ENCODE measurements at places on chromosomes 5 and 9. TPM values are rescaled to one million over a fixed set of nuclear protein-coding genes. Genes with fewer than 3 reads are reported as not detected.

Gene CAPSL
- not detected for polyA plus RNA-seq

Gene FOXB2
- polyA plus RNA-seq, result not detected

Gene LMX1B
- not detected for polyA plus RNA-seq

Gene POLR1E
- polyA plus RNA-seq, result 31.4 TPM

Gene ASTN2
- 15.7 TPM for polyA plus RNA-seq

Gene SLC36A2
- polyA plus RNA-seq, result not detected

Gene CORO2A
- 3.2 TPM for polyA plus RNA-seq

Gene HAPLN1
- polyA plus RNA-seq, result 0.21 TPM

Gene LHFPL2
- 6.1 TPM for polyA plus RNA-seq

Gene ORM2
- not detected for polyA plus RNA-seq

Gene SLC1A3
- polyA plus RNA-seq, result 4.4 TPM

Gene PCDHB3
- not detected for polyA plus RNA-seq

Gene IFNA2
- polyA plus RNA-seq, result not detected

Gene TMEM171
- polyA plus RNA-seq, result not detected

Gene CD14
- polyA plus RNA-seq, result not detected

Gene IL7R
- 0.74 TPM for polyA plus RNA-seq

Gene FAM221B
- not detected for polyA plus RNA-seq

Gene RALGPS1
- 1.4 TPM for polyA plus RNA-seq

Gene ARHGAP26
- 21.2 TPM for polyA plus RNA-seq

Gene TEK
- polyA plus RNA-seq, result not detected

Gene ERMP1
- 8.5 TPM for polyA plus RNA-seq

Gene ADAMTS13
- 0.27 TPM for polyA plus RNA-seq

Gene RNF208
- polyA plus RNA-seq, result 1.2 TPM

Gene SCGB3A2
- polyA plus RNA-seq, result not detected

Gene POLR3G
- polyA plus RNA-seq, result 32.0 TPM

Gene WNT8A
- polyA plus RNA-seq, result not detected

Gene MARCOL
- polyA plus RNA-seq, result not detected

Gene ACER2
- 1.5 TPM for polyA plus RNA-seq

Gene OTULINL
- polyA plus RNA-seq, result 3.2 TPM

Gene ASPN
- 0.47 TPM for polyA plus RNA-seq

Gene HRH2
- polyA plus RNA-seq, result not detected

Gene IFNK
- not detected for polyA plus RNA-seq

Gene NUTM2G
- 0.16 TPM for polyA plus RNA-seq

Data from GM12878 (cell line).